Activated CD8-positive, alpha-beta memory T cell treated with anti-CD3 and anti-CD28 coated beads for 36 hours (primary cell): ENCODE measurements at places on chromosomes 16 and 17. TPM values are rescaled to one million over a fixed set of nuclear protein-coding genes. Genes with fewer than 3 reads are reported as not detected.

Gene KRTAP2-1
- not detected for total RNA-seq

Gene PRDM7
- not detected for total RNA-seq

Gene COIL
- 22.5 TPM for total RNA-seq

Gene SLC5A11
- not detected for total RNA-seq

Gene SLC38A8
- total RNA-seq: not detected
